ENCODE measurements at places on chromosomes 7 and 10.

- no peak for DNase-seq
These were observed at the start of gene COL13A1 for GRCh38 chr10:69801434-69802315. Gene COL13A1 (plus strand): TSS chr10:69801906. CDS start chr10:69802424, 518 bp downstream.

- no peak for DNase-seq
These were observed 201.4 kb downstream of the SFMBT2 start for GRCh38 chr10:7209458-7209857.

- no peak for DNase-seq
These were observed 185.3 kb upstream of the PCLO start for GRCh38 chr7:83347945-83348444.

DNA sequence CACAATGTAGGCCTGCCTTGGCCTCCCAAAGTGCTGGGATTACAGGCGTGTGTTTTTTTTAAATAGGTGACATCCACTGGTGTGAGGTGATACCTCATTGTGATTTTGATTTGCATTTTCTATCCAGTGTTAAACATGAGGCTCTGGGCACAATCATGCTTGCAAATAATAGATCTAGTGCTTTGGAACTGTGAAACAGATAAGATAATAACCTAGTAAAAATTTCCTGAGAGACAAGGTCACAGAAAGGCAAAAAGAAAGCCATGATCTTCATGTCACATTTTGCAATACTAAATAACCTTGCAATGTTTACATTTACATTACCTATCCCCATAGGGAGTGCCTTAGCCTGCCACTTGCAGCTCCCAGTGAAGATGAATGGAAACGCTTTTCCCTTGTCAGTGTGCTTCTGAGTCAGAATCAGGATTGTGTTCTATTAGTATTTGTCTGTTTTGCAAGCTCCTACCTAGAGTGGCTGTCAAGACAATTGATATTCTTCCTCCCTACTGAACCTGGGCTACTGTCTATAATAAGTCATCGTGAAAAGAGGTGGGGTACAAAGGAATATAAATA is 256.5 kb downstream of the PHTF2 start:
- DNase-seq: no peak

DNA sequence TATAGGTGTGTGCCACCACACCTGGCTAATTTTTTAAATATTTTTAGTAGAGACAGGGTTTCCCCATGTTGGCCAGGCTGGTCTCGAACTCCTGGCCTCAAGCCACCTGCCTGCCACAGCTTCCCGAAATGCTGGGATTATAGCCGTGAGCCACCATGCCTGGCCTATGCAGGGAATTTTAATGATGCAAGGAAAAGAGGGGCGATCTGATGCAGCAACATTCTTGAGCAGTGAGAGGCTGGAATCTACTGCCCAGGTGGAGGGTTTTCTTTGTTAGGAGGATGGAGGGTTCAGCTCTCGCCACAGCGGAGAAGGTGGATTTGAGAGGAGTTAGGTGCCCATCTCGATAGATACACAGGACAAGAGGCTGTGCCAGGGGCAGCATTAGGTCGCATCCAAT is 332.3 kb downstream of the GATA3 start:
- no peak for DNase-seq

- DNase-seq: no peak
These were observed 133.0 kb downstream of the KIAA1217 start for GRCh38 chr10:24341897-24342296.

DNA sequence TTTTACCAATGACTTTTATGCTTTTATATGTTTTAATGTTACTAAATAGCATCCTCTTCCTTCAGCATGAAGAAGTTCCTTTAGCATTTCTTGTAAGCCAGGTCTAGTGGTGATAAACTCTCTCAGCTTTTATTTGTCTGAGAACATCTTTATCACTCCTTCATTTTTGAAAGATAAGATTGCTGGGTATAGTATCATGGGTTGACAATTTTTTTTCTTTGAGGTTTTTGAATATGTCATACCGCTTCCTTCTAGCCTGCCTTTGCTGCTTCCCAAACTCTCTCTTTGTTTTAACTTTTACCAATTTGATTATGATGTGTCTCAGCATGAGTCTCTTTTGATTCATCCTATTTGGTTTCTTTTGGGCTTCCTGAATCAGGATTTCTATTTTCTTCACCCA is 108.2 kb upstream of the KAT6B start:
- DNase-seq: no peak

GRCh38 chr10:86506499-86506898 is 15.1 kb downstream of the WAPL start:
- DNase-seq: no peak
